Activated T-helper 1 cell treated with Interleukin-2 at 50 U/mL for 16 hours (primary cell): ENCODE measurements at places on chromosomes 4 and X.

DNA sequence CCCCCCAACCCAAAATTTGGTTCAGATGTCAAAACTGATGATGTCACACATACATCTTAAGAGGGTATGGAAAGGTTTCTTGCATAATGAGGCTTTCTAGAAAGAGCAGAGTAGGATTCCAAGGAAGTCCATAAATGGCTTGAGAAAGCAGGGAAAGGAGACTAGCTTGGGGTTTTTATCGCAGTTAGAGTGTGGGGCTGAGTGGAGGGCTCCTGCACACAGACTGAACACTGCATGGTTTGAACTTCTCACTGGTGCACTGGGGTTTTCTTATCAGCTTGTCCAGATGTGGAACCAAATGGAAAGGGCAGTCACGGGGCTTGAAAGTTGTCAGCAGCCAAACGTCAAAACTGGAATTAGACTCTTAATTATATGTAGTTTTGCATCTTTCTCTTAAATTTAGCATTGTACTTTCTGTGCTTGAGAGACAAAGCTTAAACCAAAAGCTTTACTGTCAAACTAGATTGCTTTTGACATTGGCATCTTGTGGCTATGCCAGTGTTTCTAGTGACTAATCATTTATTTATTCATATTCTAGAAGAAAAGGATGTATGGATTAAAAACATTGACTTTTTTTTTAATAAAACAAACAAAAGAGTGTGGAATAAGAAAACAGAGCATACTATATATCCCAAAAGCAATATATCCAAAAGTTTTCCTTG lies 78.3 kb upstream of the STIM2 start:
- no peak for DNase-seq

DNA sequence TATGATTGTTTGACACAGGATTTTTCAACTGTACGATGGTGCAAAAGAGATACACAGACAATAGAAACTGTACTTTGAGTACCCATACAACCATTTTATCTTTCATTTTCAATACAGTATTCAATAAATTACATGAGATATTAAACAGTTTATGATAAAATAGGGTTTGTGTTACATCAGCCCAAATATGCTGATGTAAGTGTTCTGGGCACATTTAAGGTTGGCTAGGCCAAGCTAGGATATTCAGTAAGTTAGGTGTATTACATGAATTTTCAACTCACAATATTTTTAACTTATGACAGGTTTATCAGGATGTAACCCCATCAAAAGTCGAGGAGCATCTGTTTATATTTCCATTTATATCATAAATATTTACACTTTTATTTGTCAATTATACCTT lies 42.9 kb upstream of the PLS3 start:
- DNase-seq = no peak

DNA sequence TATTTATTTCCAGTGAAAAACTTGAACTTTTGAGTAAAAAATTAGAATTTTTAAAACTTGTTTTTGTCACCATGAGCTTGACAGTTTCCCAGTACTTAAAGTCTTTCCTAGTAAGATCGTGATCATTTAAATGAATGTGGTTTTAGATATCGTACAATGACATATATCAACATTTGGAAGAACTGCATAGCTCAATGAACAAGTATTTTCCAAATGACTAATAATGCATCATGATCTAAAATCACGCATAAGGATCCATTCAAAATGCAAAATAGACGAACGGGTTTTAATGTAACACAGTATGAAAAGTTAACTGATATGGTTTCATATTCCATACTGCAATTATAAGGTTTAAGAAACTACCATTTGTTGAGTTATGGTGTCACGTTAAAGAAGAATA lies 4.1 kb upstream of the NDNF start:
- no peak for DNase-seq

GRCh38 chrX:18894156-18894555 lies 89.8 kb downstream of the PHKA2 start:
- no peak for DNase-seq

DNA sequence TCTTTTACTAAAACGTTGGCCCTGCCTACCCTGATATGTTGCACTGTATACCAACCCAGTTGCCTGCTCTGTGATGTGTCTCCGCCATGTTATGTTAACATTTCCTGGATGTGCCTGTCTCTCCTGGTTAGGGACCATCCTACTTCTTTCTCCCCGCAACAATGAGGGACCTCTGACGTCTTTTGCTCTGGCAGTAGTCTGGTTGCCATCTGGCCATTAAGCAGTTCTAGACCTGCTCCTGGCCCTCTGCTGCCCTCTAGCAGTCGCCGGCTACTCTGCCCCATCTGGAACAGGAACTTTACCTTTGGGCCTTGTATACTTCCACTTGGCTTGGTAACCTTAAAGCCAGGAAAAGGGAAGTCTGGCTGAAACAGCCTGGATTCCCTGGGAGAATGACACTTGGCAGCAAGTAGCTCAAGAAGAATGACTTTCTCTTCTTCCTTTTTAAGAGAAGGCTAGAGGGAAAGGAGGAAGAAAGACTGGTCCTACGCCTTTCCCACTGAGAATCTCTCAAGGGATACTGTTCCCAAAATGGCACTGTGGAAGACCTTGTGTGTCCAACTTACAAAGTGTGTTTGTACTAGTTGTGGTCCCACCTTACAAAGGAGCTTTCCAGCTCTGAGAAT lies 63.5 kb downstream of the GPC3 start:
- DNase-seq = no peak

GRCh38 chr4:1639299-1639868 lies 44.7 kb downstream of the FAM53A start:
- DNase-seq = no peak

- DNase-seq = no peak
Observed at GRCh38 chr4:162456106-162456505, 292.3 kb upstream of the FSTL5 start.

GRCh38 chr4:124183926-124184325 lies 528.6 kb downstream of the ANKRD50 start:
- no peak for DNase-seq

DNA sequence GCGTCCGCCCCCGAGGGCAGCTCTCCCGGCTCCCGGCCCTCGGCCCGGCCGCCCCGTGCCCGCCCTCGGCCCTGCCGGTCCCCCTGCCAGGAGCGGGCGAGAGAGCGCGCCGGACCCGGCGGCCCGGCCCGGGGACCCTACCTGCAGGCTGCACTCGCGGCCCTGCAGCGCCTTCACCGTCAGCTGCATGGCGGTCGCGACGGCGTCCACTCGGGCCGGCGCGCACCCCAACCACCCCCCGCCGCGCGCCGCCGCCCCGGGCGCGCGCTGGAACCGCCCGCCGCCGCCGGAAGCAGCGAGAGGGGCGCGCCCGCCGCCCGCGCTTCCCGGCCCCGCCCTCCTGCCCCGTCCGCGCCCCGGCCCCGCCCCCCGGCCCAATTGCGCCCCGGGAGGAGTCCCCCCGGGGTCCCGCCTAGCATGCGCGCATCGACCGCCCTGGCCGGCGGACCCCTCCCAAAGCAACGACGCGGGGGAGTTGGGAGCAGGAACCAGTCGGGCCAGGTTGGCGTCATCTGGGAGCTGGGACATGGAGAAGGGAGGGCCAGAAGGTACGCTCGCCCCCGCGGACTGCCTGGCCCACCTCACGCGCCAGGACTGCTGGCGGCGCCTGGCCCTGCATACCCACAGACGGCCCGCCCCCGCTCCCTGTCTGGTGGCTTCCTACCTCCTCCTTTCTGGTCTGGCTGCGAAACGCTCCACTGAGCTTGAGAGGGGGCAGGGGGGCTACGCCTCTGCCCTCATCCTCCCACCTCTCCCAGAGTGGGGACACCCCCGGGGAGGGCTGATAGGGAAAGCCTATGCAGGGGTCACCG lies at the start of gene UBL4A:
Gene UBL4A, minus strand, starts transcription at position 220 of the 812 bp plus-strand sequence. Its CDS starts 31 bp downstream, at position 189.
- peak; percentile 43 for DNase-seq

GRCh38 chrX:30241724-30242415 lies at the start of gene MAGEB4:
TSS of gene MAGEB4 (plus strand) at chrX:30242000. CDS start at chrX:30242136, 136 bp downstream.
- DNase-seq = no peak

GRCh38 chrX:139113708-139114107 lies 402.2 kb upstream of the FGF13 start:
- DNase-seq = no peak

GRCh38 chrX:122943918-122944317 lies 240.2 kb upstream of the GRIA3 start:
- no peak for DNase-seq

GRCh38 chr4:113945906-113946305 lies 33.5 kb downstream of the ARSJ start:
- DNase-seq = no peak

DNA sequence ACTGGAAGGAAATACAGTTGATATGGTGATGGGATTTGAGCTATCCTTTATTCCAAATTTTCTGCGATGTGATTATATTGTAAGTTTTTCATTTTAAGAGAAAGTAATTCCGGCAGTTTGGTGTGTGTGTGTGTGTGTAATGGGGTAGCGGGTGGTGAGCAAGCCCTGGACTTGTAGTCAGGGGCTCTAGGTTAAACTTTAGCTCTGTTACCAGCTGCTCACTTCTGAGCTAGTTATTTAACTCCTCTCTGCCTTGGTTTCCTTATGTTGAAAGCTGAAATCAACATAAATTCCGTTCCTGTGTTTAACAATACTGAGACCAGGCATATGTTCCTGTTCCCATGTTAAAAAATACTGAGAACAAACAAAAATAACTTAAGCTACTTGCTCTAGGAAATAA lies 174.1 kb upstream of the CASK start:
- no peak for DNase-seq

- no peak for DNase-seq
Observed at GRCh38 chr4:137370206-137370633, 162.1 kb downstream of the PCDH18 start.

DNA sequence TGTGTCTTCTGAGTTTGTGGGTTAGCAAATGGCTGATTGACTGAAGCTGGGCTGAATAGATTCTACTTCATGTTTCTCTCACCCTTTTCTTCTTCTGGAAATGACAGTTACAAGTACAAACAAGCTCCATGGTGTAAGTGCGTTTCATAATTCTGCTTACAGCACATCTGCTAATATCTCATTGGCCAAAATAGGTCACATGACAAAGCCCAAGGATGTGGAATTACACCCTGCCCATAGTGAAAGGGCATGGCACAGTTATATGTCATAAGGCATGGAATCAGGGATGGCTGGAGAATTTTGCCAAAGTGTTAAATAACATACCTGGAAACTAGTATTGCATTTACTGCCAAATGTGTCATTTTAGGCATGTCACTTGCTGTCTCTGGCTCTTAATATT lies 327.2 kb downstream of the NKX6-1 start:
- DNase-seq = no peak

- DNase-seq = no peak
Observed at GRCh38 chr4:41215155-41215554, 813 bp upstream of the APBB2 start.

DNA sequence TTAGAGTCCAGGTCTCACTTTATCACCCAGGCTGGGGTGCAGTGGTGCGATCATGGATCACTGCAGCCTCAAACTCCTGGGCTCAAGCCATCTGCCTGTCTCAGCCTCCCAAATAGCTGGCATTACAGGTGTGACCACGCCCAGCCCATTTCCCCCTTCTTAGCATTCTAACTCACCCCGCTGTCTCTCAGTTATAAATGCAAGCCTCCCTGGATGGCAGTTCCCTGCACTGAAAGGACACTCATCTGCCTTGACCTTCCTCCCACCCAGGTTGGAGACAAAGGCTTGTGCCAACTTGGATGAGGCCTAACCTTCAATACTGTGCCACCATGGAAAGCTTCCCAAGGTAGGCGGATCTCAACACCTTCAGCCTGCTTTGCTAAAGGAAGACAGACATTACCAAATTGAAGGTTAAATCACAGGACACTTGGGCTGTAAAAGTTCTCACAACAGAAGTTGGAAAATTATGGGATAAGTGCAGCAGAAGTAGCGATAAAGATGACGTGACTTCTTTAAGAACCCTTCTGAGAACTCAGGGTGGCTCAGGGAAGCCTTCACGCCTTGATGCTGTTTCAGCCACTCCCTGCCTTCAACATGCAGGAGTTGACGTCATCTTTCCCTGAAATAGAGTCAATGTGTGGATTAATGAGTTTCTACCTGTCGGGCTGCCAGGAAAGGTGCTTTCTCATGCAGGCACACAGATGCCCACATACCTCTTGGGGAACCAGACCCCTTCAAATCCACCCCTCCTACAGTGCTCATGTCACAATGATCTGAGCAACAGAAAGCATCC lies 10.6 kb upstream of the GPM6B start:
- no peak for DNase-seq

GRCh38 chr4:187921946-187922623 lies 73.5 kb upstream of the ZFP42 start:
- DNase-seq = no peak

GRCh38 chrX:106912864-106913263 lies 7.3 kb upstream of the CLDN2 start:
- DNase-seq = no peak

DNA sequence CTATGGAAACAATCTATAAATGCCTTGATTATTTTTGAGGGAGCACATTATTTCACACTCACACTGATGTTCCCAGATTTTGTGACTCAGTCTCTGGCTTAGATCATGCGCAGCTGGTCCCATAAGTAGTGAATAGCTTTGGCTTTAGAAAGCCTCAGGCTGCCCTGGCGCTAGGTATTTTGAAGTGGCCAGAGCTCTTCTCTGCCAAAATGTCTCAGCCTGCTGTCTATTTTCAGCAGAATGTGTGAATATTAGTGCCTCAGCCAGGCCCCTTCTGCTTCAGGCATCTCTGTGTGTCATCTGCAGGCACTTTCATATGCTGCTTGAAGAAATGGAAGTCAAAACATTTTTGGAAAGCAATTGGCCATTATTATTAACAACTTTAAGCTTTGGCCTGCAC lies 931.0 kb upstream of the INTU start:
- no peak for DNase-seq

- no peak for DNase-seq
Observed at GRCh38 chr4:93373893-93374860, 454.4 kb upstream of the ATOH1 start.

DNA sequence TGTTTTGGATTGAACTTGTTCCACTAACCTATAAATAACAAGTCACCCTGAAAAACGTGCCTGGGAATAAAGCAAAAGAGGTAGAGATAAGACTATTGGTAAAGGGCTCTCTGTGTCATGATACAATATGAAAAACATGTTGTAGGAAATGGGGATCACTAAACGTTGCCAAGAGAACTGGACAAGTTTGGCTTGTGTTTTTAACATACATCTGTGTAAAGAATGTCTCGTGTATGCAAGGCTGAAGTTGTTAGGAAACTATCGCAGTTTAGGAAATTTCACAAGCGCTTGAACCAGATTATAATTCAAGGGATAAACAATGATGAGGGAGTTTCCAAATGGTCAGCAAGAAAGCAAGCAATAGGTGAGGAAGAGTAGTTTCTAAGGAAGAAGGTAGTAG lies 655.8 kb downstream of the PCDH7 start:
- DNase-seq = no peak

DNA sequence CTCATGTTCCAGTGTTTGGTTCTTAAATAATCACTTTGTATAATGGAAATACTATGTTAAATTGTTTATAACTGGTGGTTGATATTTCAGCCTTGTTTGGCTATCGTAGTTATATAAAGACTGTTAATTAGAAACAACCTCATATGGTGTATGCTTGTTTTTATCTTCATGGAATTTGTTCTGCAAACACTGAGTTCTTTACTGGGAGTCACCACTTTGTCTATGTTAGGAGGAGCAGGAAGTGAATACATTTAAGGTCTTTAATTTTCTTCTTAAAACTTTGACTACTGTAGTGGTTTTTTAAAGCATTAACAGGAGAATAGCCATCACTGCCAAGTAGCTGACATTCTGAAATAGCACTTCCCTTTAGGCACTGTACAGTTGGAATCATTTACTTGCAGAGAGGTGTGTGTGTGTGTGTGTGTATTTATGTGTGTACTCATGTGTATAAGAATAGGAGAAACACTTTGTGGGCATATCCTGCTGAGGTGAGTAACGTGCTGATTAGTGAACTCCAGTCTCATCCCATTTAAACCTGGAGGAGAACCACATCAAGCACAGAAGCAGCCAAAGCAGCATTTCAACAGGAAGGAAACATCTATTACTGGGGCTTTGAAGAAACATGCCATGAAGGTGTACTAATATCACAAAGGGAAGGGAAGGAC lies 37.8 kb downstream of the TET2 start:
- DNase-seq = no peak
